ENCODE measurements at places on chromosomes 7 and 10.

DNA sequence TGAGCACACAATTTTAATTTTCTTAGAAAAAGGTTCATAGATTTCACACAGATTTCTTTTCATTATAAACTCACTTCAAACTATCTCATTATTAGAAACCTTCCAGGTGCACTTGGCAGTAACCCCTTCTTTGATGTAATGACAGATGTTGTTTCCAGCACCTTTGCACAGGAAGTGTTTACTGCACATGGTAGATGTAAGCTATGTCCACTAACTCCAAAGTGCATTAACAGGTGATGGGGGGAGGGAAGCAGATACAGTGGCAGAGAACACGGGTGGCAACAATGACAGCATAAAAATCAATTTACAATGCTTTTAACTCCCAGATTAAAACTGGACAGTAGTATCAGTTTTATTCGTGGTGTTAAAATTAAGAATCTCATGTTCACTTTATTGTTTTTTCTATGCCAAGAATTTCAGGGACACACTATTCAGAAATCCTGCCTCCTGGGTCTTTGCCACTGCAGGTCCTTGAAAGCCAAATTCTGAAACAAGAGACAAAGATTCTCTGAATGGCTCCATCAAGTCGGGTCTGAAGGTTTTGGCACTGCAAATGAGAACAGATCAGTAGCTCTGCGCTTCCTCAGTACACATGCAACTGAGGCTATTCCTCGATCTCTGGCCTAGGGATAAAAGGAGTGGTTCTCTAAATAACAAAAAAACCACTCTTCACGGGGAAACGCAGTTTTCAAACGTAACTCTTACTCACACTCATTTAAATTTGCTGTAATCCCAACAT, 187.7 kb downstream of the JAZF1 start:
- ATAC-seq = no peak

- ATAC-seq = no peak
Observed at GRCh38 chr10:129833468-129833950, 130.6 kb downstream of the EBF3 start.

GRCh38 chr7:2800220-2800930, 43.7 kb downstream of the GNA12 start:
- no peak for ATAC-seq

DNA sequence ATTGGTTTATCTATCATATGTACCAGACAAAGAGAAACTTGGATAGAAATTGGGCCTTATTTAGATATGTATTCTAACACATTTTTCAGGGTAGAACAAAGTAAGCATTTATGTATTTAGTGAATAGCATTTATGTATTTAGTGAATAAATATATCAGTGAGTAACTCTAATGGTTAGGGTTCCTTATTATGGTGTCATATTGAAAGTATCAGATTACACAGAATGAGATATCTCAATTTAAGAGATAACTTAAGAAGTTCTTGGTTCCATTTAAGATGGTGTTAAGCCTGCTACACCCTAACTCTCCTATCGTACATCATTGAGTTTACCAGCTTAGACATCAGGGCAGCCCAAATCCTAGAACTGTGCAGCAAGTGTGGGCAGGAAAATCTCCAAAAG, 35.9 kb upstream of the DMTF1 start:
- no peak for ATAC-seq

DNA sequence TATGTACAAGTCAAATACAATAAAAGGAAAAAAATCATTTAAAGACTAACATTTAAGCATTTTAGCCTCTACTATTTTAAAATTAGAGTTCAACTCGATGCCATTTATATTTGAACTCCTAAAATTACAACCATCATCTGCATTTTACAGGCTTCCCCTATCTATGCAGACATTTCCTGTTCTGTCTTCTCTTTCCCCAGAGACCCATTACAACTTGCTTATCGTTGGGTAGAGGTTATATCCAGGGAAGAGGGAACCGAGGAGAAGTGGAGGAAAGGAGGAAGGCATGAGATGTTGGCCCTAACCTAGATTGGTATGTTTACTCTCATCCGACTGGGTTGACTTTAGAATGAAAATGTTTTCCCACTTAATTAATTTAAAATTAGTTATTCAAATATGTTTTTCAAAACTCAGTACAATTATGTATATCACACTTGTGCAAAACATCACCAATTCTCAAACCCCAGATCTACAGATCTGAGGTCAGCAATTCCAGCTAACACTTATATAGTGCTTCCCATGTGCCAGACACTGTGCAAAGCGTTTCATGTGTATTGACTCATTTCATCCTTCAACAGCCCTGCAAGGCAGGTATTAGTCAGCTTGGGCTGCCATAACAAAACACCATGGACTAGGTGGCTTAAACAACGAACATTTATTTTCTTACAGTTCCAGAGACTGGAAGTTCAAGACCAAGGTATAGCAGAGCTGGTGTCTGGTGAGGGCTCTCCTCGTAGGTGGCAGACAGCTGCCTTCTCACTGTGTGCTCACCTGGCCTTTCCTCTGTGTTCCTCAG, 27.3 kb upstream of the HERPUD2 start:
- ATAC-seq = no peak

DNA sequence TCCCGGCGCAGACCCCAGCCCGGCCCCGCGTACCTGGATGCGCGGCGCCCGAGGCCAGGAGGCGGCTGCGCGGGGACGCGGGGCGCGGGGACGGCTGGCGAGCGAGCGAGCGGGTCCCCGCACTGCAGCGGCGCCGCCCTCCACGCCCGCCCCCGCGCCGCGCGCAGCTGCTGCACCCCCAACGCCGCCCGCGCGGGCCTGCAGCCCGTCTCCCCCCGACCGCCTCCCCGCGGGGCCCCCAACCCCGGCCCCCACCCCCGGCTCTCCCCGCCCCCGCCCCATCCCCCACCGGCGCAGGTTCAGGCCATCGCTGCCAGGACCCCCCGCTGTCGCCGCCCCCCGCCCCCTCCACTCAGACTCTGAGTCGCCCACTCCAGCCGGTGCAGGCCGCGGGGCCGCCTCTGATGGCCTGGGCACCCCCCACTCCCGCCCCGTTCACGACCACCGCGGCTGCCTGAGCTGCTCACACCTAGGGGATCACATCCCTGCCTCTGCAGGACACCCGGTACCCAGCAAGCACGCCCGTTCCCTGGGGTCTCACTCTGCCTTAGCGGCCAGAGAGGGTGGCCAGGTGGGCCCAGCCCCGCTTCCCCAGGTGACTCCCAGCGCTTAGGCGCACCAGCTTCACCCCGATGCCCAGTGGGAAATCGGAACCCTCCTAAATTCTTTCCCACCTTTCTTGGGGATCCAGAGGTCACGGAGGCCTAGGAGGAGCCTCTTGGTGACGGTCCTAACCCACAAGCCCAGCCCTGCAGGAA, 13.9 kb upstream of the DNAAF5 start:
- ATAC-seq = peak; percentile 42

GRCh38 chr10:12852687-12853086, 148.8 kb downstream of the CCDC3 start:
- ATAC-seq = no peak

DNA sequence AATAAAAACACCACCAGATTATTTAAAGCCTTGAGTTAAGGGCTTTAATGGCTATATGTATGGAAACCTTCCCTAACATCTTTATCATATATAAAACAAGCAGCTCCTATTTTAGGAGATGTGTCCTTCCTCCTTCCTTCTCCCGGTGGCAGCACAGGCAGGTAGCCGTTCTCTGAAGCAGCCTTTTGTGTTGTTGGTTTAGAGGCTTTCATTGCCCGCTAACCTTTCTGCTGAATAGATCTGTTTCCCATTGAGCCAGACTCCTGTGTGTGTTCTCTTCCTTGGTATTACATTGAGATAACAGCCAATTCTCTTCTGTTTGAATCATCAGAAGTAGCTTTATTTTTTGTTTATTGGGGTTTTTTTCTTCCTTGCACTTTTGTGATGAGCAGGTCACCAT, 131.3 kb downstream of the CACNB2 start:
- ATAC-seq = no peak

- no peak for ATAC-seq
Observed at GRCh38 chr10:62538606-62539005, 164.4 kb downstream of the ZNF365 start.

All from gastroesophageal sphincter (tissue), 4 donors.